CD4-positive, alpha-beta T cell treated with Interleukin-10 for 1 hour (primary cell): ENCODE measurements at places on chromosomes 4 and X.

GRCh38 chr4:67342291-67342690 lies 203.0 kb downstream of the CENPC start:
- no peak for DNase-seq

DNA sequence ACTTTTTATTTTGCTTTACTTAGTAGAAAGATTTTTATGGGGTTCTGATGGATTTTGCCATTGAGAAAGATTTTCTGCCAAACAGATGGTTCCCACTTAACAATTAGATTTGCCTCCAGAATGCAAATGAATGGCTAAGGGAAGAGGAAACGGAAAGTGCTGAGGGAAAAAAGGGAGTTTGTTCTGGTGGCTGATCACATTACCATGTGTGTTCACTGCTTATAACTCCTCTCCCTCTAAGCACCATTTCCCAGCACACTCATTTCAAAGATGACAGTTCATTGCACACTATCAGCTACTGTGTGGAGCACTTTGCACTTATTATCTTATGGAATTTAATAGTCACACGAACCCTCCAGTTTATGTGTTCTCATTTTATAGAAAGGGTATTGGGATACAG lies 68.0 kb upstream of the GRID2 start:
- no peak for DNase-seq

- DNase-seq, result no peak
Measured at GRCh38 chr4:157792716-157793115, 380.1 kb downstream of the GASK1B start.

- peak; percentile 63 for DNase-seq
Measured at GRCh38 chr4:17447675-17448298, 64.1 kb downstream of the QDPR start.

GRCh38 chr4:34920032-34920431 lies 1324.3 kb downstream of the ARAP2 start:
- DNase-seq, result no peak

DNA sequence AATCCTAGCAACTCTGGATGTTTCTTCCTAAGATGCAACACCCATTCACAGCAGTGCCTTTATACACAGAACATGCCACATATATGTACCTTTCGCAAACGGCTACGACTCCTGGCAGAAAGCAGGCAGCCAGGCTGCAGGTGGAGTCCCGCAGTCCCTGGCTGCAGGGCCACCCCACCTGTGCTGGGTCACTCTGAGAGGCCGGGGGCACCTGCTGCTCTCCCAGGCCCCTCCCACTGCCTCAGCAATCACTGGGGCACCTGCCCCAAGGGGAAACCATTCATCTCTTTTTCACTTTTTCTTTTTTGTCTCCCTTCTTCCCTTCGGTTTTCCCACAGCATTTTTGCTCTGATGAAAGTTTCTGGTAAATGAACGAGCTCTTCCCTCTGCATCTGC lies 28.0 kb downstream of the RNF212 start:
- DNase-seq, result no peak

DNA sequence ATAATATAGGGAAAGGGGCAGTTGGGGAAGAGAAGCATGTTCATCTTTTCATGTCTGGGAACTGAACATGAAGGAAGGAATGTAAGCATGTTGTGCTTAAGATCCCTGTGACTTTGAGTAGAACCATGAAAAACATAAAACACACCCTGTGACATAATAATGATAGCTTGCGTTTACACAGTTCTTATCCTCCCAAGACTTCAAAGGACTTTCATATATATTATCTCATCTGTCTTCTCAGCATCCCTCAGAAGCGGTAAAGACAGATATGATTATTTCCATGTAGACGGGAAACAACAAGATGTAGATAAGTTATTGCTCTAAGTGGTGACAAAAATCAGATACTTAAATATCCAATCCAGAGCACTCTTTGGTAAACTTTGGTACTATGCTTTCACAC lies 3.3 kb upstream of the SH3RF1 start:
- DNase-seq, result no peak

- no peak for DNase-seq
Measured at GRCh38 chr4:47160095-47160494, 128.7 kb downstream of the GABRB1 start.

- no peak for DNase-seq
Measured at GRCh38 chrX:133947996-133948395, 37.4 kb downstream of the GPC3 start.

DNA sequence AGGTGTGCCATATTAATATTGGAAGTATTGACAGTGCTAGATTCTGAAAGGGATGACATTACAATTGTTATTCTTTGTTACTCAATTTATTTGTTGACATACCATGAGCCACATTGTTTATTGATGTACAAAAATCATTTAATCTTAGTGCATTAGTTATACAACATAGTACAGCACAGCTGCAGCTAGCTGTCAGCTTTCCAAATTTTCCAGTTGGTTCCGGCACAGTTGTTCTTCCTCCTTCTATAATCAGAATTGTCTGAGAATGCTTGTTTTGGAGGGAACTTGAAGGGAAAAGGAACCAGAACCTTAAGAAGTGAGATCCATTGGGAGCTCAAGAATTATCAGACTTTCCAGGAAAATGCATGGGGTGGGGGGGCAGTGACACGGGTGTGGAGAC lies 281.4 kb downstream of the ZIC3 start:
- no peak for DNase-seq

DNA sequence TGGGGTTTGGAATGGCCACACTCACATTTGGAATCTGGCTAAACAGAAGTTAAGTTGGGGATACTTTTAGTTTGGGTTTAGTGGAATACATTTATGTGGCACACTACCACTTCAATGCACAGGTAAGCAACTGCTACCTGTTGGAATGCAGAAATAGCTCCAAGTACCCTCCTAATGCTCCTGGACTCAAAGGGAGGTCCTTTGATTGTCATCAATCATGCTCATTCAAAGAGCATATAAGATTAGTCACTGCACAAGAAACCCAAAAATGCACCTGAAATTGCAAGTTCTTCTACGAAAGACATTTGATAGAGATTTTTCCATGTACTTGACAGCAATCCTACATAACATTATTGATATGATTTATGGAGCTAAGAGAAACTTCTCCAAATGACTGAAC lies 247.7 kb downstream of the ANKRD50 start:
- DNase-seq, result no peak

GRCh38 chrX:2466876-2467656 lies 33.7 kb downstream of the DHRSX start:
- no peak for DNase-seq

GRCh38 chr4:140976768-140977167 lies 156.5 kb downstream of the RNF150 start:
- no peak for DNase-seq

DNA sequence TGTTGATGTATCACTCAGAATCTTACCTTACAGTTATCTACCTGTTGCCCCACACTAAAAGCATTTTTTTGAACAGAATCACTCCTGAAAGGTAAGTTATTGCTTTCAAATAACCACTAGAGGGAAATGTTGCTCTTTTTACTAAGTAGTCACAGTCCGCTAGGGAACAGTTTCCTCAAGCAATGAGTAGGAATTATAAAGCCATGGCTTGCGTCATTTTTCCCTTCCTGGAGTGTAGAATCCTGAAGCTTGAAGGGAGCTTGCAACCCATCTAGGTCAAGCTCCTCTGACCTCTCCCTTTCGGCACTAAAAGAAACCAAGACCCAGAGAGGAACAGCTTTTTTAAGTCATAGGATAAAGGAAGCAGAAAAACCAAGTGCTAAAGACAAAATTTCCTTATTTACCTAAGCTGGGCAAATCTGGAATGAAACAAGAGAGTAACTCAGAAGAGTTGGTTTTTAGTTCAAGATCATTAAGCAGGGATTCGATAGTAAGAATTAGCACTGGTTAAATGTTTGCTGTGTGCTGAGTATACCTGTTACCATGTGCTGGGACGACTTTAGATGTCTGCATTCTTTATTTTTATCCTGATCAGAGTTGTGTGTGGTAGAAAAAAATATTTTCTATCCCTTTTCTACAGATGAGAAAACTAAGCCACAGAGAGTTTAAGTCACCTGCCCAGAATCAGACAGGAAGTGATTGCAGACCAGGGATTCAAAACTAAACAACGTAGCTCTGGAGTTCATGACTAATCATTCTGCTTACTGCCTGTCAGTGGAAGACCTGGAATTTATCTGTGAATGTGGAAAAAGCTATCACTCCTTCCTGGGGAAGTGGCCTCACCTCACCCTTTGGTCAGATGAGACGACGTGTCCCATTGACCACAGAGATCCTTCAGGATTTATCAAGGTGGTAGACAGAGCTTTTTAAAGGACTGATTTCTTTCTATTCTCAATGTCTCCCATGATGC lies 631.5 kb downstream of the RAB28 start:
- no peak for DNase-seq

DNA sequence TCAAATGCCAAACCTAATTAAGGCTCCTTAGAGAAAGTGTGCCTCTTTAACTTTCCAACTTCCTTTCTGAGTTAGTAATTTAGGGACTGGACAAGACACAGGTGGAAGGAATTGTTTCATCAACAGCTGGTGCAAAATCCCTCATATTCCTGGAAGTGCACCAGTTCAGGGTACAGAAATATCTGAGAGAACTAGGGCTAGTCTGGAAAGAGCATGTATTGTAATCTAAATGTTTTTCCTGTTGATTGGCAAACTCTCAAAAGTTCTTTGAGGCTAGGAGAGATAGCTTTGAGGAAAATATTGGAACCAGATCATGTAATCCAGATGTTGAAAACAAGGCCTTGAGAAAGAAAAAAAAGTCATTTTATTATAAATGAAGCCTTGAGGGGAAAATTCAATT lies 98.1 kb upstream of the C1GALT1C1 start:
- DNase-seq, result no peak

GRCh38 chr4:148926276-148927260 lies 484.4 kb upstream of the NR3C2 start:
- no peak for DNase-seq

GRCh38 chrX:110381216-110381615 lies 22.6 kb downstream of the RTL9 start:
- DNase-seq, result no peak

DNA sequence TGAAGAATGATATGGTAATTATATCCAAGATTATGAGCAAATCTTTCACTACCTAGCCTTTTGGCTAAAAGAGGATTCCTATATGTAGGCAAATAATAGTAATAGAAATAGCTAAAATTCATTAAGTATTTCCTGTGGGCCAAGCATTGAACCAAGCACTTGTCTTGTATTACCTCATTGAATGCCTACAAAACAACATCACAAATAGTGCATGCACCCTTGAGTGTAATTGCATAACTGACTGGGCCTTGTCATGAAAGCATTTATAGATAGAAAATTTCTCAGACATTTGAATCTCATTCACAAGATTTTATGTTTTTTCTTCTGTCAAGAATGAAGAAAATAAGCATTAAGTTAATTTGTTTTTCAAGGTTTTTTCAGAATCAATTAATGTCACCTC lies 3.9 kb upstream of the HPGDS start:
- DNase-seq, result no peak

GRCh38 chr4:41213625-41214135 lies 662 bp downstream of the APBB2 start:
- no peak for DNase-seq

GRCh38 chr4:89567936-89568335 lies 260.3 kb upstream of the GPRIN3 start:
- DNase-seq, result no peak

- DNase-seq, result no peak
Measured at GRCh38 chr4:7073059-7073458, 5.2 kb upstream of the GRPEL1 start.

- DNase-seq, result no peak
Measured at GRCh38 chr4:155252327-155252726, 43.9 kb downstream of the NPY2R start.

- DNase-seq, result no peak
Measured at GRCh38 chrX:122475306-122475705, 708.8 kb upstream of the GRIA3 start.

DNA sequence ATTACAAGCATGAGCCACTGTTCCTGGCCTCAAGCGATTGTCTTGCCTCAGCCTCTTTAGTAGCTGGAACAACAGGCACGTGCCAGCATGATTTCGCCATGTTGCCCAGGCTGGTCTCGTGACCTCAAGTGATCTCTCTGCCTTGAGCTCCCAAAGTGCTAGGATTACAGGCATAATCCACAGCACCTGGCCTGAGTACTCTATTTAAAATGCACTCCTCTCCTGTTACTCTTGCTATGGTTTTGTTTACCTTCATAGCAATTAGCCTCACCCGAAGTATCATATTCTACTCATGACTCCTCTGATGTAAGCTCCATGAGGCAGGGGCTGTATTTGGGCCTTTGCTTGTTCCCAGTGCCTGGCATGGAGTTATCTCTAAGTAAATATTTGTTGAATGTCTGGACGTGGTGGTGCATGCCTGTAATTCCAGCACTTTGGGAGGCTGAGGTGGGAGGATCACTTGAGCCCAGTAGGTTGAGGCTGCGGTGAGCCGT lies 92.5 kb upstream of the SLC34A2 start:
- DNase-seq, result no peak

GRCh38 chrX:70166601-70167590 lies 10.4 kb upstream of the DGAT2L6 start:
- no peak for DNase-seq

- DNase-seq, result no peak
Measured at GRCh38 chr4:186622788-186623464, 67.6 kb upstream of the MTNR1A start.
